Stimulated activated naive B cell treated with anti-CD40 and anti-IgM and Interleukin-4, amounts not matched to agents 10 μg/mL and 1 μg/mL and 100 μg/mL, for 72 hours (primary cell): ENCODE measurements at places on chromosomes 16 and 17.
A peak's percentile ranks its signal among the peaks of the same experiment; 100 is the strongest.

DNA sequence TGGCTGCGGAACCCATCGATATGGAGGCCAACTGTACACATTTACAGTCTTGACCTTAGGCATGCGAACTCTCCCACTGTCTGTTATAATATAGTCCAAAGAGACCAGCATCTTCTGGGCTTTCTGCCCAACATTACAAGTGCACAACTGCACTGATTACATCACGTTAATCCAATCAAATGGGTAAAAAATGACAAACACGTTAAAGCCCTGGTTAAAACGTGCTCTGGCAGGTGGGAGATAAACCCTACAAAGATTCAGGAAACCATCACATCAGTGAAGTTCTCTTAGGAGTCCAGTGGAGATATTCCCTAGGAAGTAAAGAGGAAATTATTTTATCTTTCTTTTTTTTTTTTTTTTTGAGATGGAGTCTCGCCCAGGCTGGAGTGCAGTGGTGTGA lies 23.7 kb upstream of the XYLT2 start:
- no peak for DNase-seq

- no peak for DNase-seq
Observed at GRCh38 chr17:60049936-60050335, 28.8 kb downstream of the HEATR6 start.

GRCh38 chr16:66168777-66169176 lies 197.7 kb upstream of the CDH5 start:
- DNase-seq = no peak

DNA sequence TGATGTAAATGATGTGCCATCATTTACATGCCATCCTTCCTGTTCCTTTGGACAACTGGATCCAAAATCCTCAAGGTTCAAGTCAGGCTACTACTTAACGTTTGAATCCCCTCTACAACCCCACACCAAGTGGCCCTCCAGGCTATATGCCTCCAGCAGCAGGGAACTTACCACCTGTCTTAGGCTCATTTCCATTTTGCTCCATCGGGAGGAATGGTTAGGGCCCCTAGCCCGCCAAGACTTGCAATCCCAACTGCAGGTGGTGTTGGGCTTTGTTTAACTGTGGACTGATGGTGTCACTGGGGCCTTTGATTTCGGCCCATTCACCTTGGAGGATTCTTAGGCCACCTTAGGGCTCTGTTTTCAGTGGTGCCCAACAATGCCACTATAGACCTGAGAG lies 9.7 kb downstream of the HNF1B start:
- no peak for DNase-seq

DNA sequence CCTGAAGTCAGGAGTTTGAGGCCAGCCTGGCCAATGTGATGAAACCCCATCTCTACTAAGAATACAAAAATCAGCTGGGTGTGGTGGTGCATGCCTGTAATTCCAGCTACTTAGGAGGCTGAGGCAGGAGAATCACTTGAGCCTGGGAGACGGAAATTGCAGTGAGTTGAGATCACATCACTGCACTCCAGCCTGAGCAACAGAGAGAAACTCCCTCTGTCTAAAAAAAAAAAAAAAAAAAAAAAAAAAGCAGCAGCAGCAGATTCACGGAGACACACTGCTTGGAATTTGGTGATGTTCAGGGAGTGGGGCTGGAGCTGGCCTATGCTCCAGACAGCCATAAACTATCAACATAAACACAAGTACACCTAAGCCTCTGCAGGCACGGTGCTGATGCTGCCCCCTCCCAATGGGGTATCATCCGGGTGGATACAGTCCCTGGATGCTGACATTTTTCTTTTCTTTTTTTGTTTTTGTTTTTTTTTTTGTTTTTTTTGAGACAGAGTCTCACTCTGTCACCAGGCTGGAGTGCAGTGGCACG lies 39.6 kb upstream of the RHOT1 start:
- DNase-seq = no peak

GRCh38 chr16:50684823-50685461 lies 3.8 kb upstream of the SNX20 start:
- no peak for DNase-seq

- no peak for DNase-seq
Observed at GRCh38 chr16:7400117-7400890, 67.7 kb downstream of the RBFOX1 start.

DNA sequence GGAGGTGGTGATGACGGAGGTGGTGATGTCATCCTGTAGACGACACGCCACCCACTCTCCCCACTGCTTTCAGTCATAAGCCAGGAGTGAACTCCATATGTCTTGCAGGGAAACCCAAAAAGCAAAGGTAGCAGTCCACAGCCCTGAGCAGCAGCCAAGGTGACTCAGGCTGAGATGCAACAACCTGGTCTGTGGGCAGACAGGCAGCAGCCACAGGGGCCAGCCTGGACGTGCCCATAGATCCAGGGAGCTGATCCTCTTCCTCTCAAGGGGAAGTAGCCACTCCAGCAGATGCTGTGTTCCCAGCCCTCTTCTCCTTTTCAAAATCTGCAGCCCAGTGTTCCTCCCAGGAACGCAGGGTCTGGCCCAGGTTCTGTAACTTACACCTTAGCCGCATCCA lies 17.3 kb upstream of the CIITA start:
- no peak for DNase-seq

- DNase-seq = peak; percentile 84
Observed at GRCh38 chr16:57413301-57413730, 8.7 kb downstream of the CCL17 start.

DNA sequence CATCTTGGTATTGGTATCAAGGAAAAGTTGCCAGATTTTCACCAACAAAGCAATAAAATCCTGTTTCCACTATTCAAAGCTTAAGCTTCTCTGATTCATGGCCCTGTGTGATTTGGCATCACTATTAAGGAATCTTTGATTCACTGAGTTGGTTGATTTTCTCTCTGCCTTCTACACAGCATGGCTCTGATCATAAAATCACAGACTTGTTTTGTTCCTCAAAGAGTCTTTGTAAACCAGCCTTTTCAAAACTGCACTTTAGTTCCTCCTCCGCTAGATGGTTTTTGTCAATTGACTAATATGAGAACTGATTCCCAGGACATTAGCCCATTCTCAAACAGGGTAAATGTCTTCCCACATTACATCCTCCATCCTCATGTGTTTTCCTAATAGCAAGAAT lies 197.6 kb downstream of the DNAH9 start:
- no peak for DNase-seq

DNA sequence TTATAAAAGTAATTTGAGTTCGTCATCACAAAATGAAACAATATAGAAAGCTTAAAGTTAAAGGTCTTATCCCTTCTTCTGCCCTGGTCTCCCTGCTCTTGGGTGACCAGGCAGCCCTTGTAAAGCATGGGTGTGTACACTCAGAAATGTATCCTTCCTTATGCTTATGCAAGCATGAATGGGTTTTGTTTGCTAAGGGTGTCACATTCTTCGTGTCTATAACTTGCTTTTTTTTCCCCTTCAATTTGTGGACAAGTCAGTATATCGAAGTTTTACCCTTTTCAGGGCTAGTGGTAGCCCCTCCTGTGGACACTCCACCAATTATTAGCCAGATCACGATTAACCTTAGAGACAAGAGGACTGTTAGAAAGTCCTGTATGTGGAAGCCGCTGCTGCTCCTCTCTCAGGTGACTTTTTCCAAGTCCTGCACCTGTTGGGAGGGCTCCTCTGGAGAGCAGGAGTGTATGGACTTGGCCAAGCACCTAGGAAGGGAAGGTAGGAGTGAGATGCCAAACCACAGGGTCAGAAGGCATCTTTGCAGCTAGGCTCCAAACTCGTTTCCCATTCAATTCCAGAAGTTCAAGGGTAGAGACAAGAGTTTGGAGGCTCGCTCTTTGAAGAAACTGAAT lies 50.9 kb downstream of the LDHD start:
- DNase-seq = no peak

- no peak for DNase-seq
Observed at GRCh38 chr17:32976605-32977004, 15.0 kb upstream of the SPACA3 start.

GRCh38 chr17:40533896-40534295 lies 31.4 kb downstream of the CCR7 start:
- DNase-seq = no peak

DNA sequence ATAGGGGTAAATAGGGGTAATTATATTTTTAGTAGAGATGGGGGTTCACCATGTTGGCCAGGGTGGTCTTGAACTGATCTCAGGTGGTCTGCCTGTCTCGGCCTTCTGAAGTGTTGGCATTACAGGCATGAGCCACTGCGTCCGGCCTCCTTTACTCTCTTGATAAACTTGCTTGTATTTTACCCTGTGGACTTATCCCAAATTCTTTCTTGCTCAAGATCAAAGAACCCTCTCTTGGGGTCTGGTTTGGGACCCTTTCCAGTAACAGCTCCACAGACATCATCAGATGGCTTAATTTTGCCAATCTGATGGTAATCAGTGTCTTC lies 5.6 kb upstream of the C1QTNF1 start:
- no peak for DNase-seq

GRCh38 chr17:64920419-64921172 lies 1.3 kb upstream of the LRRC37A3 start:
- no peak for DNase-seq

DNA sequence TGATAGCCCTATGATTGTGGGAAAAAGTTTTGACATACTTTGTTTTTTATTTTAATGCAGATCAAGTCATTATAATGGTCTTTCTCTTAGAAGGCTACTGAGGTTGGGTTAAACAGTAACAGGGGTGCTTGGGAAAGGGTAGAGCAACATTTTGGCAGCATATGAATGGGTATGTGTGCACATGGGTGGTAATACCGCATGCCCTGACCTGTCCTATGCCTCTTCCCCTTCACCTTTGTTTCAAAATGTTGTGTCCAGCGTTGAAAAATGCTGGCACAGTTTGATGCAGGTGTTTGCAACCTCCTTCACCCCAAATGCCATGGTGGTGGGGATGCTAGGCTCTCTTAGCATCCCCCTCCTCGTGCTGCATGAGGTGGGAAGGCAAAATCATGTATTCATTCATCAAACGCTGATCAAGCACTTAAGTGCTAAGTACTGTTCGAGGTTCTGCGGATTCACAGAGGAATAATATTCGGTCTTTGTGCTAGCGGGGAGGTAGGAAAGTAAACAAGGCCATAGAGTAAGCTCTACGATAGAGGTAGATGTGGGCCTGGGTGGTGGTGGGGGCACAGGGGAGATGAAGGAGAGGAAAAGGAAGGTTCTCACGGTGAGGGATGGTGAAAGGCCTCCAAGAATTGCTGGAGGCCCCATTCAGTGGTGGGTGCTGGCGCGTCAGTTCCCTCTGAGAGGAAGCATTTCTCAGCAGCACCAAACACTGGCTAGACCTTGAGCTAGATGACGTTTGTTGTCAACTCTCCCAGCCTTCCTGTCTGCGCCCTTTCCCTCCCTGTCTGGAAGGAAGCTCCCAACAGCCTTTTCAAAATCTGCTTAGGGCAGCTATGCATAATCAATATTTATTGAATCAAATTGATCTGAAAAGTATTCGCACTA lies 13.3 kb upstream of the MARCHF10 start:
- DNase-seq = no peak
